ENCODE measurements at places on chromosomes 4 and X. TPM values are rescaled to one million over a fixed set of nuclear protein-coding genes. Genes with fewer than 3 reads are reported as not detected.

DNA sequence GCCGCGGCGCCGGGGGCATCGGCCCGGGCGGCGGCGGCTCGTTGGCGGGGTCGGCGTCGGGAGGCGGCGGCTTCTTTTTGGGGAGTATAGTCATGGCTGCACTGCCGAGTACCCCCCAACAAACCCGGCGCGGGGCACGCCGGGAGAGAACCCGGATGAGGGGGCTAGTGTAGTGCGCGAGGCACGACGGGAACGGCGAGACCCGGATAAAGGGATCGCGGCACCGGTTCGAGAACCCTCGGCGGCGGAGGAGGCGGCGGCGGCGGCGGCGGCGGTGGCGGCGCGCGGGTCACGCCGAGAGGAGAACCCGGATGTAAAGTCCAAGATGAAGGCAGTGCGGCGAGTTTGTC lies at the start of gene OTUD5:
Gene OTUD5 (minus strand): TSS at position 131 of the 350 bp plus-strand sequence. CDS start 37 bp downstream, at position 94.
- no peaks in the 10 kb centered on the region for H3K36me3 ChIP-seq
- peak; percentile 76 for DNase-seq
- peak within 1 kb of the TSS; percentile 97 for H3K27ac ChIP-seq
- no peaks in the 10 kb centered on the region for H3K27me3 ChIP-seq
- no peaks in the 10 kb centered on the region for H3K4me1 ChIP-seq
- peak within 1 kb of the TSS; percentile 80 for H3K4me3 ChIP-seq

DNA sequence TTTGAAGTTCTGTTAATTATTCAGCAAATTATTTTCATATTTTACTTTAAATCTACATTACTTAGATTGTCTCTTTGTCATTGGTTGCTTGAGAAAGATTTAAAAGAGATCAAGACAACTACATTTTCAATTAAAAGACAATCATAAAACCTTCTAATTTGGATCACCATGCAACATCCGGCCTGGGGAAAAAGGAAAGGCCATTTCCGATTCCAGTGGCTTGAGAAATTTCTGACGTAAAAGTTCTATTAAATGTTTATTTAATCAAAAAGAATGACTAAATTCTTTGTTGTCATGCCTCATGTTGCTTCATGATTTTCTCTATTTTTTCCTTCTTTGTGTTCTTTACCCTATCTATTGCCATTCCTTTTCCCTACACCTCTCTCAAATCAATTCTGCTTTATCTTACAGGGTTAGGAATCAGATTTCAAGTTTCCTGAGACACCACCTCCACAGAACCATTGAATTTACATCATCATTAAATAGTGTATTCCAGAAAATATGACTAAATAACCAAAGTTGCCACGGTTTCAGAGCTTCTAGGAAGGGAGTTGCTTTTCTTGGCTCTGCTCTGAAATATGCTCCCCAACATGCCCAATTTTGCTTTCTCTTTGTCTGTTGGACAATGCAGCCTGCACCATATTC lies 124.6 kb upstream of the ACSL4 start:
- H3K4me1 ChIP-seq: no peaks in the 10 kb centered on the region
- no peaks in the 10 kb centered on the region for H3K27me3 ChIP-seq
- no peak overlapping the region for H3K27ac ChIP-seq
- H3K36me3 ChIP-seq: no peaks in the 10 kb centered on the region

DNA sequence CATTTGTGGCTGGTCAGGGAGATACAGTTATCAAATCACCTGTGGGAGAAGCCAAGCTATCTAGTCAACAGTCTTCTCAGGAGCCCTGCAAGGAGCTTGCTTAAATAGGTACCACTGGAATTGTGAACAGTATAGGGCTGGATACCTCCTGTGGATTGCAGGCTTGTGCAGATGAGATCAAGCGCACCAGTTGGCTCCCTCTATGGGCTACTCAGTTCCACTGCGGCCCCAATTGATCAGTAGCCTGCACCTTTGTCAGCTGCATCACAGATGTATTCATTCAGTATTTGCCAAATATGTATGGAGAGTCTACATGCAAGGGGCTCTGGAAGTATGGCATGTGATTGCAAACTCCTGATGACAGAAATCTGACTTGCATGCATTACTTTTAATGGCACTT lies 28.6 kb downstream of the TEX13A start:
- H3K27ac ChIP-seq: no peak overlapping the region
- no peak overlapping the region for H3K4me3 ChIP-seq
- DNase-seq: peak; percentile 46
- H3K36me3 ChIP-seq: no peaks in the 10 kb centered on the region
- no peaks in the 10 kb centered on the region for H3K4me1 ChIP-seq

GRCh38 chr4:81314196-81314896 lies 99.3 kb upstream of the PRKG2 start:
- H3K4me3 ChIP-seq: no peak overlapping the region
- no peaks in the 10 kb centered on the region for H3K4me1 ChIP-seq
- H3K36me3 ChIP-seq: no peaks in the 10 kb centered on the region
- no peaks in the 10 kb centered on the region for H3K27me3 ChIP-seq
- DNase-seq: no peak
- no peak overlapping the region for H3K27ac ChIP-seq

The HPGDS gene
- total RNA-seq: not detected

- DNase-seq: peak; percentile 68
- H3K4me1 ChIP-seq: peaks cover 4% of the 10 kb centered on the region
- no peaks in the 10 kb centered on the region for H3K36me3 ChIP-seq
- H3K27me3 ChIP-seq: no peaks in the 10 kb centered on the region
- H3K27ac ChIP-seq: no peak overlapping the region
- H3K4me3 ChIP-seq: no peak overlapping the region
Observed at GRCh38 chr4:181528570-181529184, 714.5 kb upstream of the TENM3 start.

DNA sequence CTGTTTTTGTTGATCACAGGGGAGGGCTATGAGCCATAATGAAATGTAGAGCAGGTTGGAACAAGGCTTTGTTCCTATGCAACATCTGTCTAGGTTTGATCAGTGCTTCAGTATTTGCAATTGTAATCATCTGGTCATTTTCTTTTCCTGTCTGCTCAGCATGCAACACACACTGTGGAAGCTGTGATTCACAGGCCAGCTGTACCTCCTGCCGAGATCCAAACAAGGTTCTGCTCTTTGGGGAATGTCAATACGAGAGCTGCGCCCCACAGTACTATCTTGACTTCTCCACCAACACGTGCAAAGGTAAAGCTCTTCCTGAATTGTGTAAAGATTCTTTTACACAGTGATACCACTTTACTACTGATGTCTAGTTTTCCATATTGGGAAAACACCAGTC lies 181.9 kb upstream of the ANXA3 start:
- no peak overlapping the region for H3K4me3 ChIP-seq
- no peak for DNase-seq
- peaks cover 59% of the 10 kb centered on the region for H3K36me3 ChIP-seq
- peaks cover 2% of the 10 kb centered on the region for H3K4me1 ChIP-seq
- no peak overlapping the region for H3K27ac ChIP-seq
